ENCODE measurements at places on chromosomes 3 and 15.

DNA sequence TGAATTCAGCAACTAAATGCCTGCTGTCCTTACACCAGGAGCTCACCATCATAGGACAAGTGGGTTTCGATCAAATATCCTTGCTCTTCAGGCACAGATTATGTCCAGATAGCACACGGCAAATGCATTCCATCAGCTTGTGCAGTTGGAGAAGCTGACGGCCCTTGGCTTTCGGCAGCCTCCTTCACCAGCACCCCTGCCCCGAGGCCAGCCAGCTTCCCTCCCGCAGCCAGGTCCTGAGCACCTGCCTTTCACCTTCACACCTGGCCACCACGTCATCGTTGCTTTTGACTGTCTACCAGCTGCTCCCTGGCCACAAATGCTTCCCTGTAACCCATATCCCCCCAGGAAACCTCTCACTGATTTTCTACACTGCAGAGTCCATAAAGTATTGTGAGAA is 355.5 kb downstream of the OCA2 start:
- DNase-seq, result peak; percentile 41

DNA sequence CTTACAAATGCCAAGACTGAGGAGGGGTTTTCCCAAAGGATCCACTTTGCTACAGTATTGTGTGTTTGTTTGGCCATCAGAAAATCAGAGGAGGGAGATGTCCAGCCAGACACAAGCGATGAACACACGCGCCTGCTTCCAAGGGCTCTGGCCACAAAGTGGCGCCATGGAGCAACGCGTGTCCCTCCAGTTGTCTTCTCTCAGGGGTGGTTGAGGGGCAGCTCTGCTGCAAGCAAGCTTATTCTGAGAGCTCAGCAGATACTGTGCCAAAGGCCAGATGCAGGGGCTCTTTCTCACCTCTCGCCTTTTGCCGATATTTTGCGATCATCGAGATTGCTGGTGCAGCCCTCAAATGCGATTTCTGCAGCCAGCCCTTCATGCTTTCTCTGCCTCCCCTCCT is 88.9 kb upstream of the OSBPL11 start:
- DNase-seq, result no peak

GRCh38 chr3:89375451-89375850 is 268.0 kb downstream of the EPHA3 start:
- no peak for DNase-seq

GRCh38 chr15:71632576-71633195 is 177.7 kb upstream of the NR2E3 start:
- DNase-seq, result no peak

- no peak for DNase-seq
Observed at GRCh38 chr3:9117220-9117619, 132.2 kb downstream of the SRGAP3 start.

DNA sequence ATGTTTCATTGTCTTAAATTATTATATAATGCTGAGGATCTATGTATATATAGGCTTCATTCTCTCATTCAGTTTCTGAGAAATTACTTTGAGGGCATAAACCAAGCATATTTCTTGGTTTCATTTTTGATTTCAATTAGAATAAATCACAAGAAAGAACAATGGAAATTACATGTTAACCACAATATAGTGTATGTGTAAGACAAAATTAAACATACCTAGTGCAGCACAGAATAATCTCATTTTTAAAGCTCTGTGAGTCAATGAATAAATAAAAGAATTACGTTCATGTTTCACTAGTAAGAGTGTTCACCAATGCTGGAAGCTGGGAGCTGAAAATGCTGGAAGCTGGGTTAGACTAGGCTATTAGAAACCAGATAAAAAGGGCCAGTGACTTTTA is 72.8 kb downstream of the UBE3A start:
- DNase-seq, result no peak

- DNase-seq, result peak; percentile 9
Observed at GRCh38 chr3:89628856-89629670, 521.6 kb downstream of the EPHA3 start.

GRCh38 chr3:172530101-172530561 is 6.9 kb upstream of the TNFSF10 start:
- no peak for DNase-seq

DNA sequence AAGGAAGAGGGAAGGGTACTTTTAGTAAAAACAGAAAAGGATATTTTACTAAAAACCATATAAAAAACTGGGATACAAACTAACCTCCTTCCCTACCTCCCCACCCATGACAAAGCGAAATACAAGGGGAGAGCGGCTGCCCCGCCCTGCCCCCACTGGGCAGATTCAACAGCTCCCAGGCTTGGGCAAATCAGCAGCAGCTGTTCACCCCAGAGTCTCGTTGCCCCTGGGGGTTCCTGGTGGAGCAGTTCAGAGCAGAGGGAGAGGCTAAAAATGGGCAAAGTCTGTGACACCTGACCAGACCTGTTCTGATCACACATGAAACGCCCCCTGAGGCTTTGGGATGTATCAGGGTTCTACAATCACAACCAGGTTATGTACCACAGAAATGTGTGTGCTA is 2.5 kb upstream of the ETFA start:
- no peak for DNase-seq

DNA sequence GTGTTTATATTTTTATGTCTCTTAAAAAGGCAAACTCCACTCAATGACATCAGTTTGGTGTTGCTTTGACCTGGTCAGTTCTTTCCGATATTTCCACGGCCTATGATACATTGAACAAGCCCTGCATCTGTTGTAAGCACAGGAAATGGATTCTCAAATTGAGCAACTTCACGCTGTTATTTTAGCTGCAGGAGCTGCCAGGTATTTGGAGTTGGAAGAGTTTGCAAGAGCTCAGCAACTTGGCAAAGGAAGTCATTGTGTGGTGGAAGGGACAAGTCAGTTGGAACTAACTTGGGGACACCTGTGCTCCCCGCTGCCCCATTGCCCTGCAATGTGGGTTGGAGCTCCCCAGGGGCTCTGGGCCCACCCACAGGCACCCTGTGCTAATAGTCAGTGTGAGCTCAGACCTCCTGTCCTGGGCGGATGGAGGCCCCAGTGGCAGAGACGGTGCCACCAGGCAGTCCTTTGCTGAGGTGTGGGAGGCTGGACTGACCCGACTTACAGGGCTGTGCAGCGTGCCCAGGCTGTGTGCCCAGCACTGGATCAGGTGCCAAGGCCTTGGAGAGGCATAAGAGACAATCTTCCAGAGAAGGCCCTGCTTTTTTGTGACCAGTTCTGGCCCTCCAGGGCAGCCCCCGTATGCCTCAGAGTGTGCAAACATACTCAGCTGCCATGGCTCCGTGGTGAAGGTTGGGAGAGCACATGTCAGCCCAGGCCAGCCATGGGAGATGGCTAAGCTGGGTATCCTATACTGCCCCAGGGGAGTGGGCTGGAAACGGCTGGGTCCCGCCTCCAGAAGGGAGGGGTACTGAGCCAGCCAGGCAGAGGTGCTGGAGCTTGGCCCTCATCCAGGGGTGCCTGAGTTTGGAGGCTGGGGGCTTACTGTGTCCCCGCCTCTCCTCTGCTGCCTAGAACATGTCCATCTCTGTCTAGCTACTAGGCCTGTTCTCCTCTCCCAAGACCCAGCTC is 43.5 kb downstream of the KY start:
- DNase-seq, result no peak

- DNase-seq, result no peak
Observed at GRCh38 chr3:98032904-98033303, 2.2 kb downstream of the GABRR3 start.

- no peak for DNase-seq
Observed at GRCh38 chr3:9746330-9746729, 3.4 kb upstream of the OGG1 start.

GRCh38 chr3:175404621-175405020 is 545.5 kb downstream of the NAALADL2 start:
- no peak for DNase-seq

GRCh38 chr15:96087180-96087884 is 243.2 kb upstream of the NR2F2 start:
- DNase-seq, result no peak

DNA sequence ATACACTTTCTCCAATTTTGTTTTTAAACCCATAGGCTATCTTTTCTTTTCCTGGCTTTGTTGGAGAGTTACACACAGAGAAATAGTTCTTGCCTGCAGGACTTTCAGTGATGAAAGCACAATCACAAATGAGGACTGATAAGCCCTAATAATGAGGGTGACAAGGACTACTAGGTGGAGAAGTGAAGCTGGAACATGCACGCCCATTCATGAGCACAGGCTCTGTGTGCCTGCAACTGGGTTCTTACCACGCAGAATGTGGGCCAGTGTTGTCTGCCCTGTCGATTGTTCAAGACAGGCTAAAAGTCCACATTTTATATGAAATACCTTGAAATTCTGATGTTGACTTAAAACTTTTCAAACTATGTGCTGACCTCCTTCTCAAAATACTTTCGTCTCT is 162.3 kb upstream of the STRIT1 start:
- DNase-seq, result no peak

GRCh38 chr3:115385774-115386730 is 237.3 kb upstream of the GAP43 start:
- DNase-seq, result no peak

DNA sequence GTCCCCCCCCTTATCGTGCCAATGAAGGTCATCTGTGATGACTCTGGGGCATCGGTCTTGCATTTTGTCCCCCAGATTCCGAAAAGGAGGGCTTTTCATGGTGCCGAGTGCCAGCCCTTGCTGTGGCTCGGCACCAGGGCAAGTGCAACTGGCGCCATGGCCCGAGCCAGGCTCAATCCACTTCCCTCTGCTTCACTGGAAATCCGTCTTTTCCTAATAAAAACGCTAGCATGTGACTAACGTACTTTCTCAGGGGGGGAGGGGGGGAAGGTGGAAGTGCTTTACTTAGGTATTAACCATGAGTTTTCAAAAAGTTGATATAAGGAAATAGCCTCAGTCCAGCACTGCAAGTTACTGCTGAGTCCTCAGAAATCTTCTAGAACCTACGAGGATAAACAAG is 20.5 kb downstream of the TRPM1 start:
- no peak for DNase-seq

DNA sequence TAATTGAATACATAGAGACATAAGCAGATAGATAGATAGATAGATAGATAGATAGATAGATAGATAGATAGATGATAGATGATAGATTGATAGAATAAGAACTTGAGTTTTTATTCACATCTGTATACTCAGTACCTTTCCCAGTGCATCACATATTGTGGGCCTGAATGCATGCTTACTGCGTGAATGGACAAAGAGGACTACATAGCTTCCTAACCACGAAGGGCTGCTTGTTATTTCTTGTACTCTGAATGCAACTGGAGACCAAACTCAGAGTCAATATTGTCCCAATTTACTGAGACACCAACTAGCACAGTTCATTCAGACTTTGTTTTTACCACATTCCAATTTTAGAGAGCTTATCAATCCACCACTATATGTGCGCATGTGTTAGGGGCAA is 422.9 kb upstream of the GRM7 start:
- no peak for DNase-seq

- no peak for DNase-seq
Observed at GRCh38 chr3:60574046-60574769, 677.0 kb downstream of the FHIT start.

DNA sequence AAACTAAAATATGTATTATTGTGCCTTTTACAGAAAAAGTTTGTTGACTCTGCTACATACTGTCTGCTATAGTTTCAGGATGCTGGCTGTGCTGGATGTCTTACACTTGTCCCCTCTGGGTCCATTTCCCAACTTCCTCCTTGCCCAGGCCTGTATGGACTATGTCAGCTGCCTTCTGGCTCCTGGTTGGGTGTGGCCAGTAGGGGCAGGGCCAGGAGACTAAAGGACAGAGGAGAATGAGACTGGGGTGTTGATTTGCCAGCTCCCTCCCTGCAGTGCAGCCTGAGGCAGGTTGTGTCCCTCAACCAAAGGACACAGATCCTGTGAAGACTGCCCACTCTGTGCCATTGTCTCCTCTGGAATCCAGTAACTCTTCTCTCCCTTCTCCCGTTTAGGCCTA is 90.6 kb upstream of the UBE2E2 start:
- DNase-seq, result no peak

DNA sequence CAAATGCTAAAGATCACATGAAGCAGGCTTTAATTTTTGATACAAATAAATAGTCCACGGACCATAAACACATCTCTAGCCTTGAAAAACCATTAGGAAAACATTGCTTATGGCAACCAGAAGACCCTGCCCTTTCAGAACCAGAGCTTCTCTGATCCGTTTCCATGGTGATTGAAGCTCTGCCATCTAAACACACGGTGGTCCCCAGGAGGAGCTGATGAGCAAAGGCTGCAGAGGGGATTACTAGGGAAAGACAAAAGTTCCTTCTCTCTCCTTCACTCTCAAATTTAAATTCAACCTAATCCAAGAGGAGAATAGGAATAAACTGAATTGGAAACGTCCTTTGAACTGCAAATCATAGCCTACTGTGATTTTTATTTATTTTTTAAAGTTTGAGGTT is 122.0 kb upstream of the ATP10A start:
- DNase-seq, result no peak

DNA sequence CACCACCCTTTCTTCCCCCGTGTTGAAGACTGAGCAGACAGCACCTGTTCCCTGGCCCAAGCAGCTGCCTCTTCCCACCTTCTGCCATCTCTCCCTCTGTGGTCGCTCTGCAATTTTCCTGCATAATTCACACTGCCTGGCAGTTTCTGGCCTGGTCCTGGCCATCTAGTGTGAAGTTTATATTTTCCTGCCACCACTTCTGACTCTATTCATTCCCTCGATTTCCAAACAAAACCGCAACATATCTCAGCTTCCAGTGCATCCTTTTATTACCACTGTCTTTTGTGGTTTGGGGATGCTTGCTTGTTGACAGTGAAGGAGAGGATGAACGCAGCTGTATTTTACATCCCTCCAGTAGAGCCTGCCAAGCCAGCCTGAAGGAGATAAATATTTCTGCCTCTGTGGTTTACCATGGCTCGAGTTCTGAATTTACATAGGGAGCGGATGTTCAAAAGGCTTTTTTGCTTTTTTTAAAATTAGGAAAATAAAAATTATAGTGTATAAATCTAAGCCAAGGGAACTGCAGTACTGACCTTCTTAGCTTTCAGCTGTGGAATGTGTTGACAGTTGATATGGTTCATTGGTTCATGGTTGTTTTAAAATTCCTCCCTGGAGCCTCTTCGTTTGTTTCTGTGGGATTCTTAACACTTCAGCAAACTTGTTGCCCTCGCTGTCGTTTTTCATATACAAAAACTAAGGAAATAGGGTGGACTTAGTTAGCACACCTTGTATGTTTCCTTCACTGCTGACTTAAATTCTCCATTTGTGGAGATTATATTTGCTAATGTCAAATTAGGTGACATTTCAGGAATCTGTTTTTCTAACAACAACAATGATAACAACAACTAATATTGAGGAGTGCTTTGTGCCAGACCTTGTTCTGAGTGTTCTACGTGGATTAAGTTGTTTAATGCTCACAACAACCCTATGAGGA is 250.5 kb downstream of the ADAMTSL3 start:
- DNase-seq, result no peak

GRCh38 chr3:156554515-156554841 is 439 bp downstream of the SSR3 start:
- no peak for DNase-seq

- peak; percentile 17 for DNase-seq
Observed at GRCh38 chr15:83559310-83559966, 94.5 kb upstream of the ADAMTSL3 start.

- DNase-seq, result peak; percentile 60
Observed at GRCh38 chr3:107525644-107526305, 3.0 kb downstream of the BBX start.

Data from NCI-H146 (cell line).